Endothelial cell of umbilical vein (primary cell): ENCODE measurements at places on chromosomes 11 and 22. TPM values are rescaled to one million over a fixed set of nuclear protein-coding genes. Genes with fewer than 3 reads are reported as not detected.

DNA sequence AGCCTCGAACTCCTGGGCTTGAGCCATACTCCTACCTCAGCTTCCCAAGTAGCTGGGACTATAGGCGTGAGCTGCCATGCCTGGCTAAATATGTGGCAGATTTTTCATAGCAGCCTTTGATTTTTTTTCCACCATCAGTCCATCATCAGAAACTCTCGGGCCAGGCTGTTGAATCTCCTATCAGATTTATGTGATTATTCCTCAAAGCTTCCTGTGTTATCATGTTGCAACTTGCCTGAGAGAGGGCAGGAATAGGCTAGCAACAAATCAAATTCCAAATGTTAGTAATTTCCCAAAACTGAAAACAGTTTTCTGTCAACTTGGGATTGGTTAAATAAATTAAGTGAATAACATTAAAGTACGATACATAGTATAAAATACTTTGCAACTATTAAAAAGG is 3.4 kb downstream of the LRRC51 start:
- no peak overlapping the region for H3K4me3 ChIP-seq
- no peaks in the 10 kb centered on the region for H3K36me3 ChIP-seq
- H3K27me3 ChIP-seq: no peaks in the 10 kb centered on the region
- H3K27ac ChIP-seq: no peak overlapping the region
- no peak for DNase-seq

- H3K4me3 ChIP-seq: no peak overlapping the region
- peaks cover 2% of the 10 kb centered on the region for H3K4me1 ChIP-seq
- H3K27ac ChIP-seq: no peak overlapping the region
- H3K27me3 ChIP-seq: no peaks in the 10 kb centered on the region
These were observed 26.5 kb downstream of the KRTAP5-5 start for GRCh38 chr11:1656061-1656441.

- H3K4me1 ChIP-seq: no peaks in the 10 kb centered on the region
- peaks cover 6% of the 10 kb centered on the region for H3K36me3 ChIP-seq
- no peak for DNase-seq
These were observed 80.1 kb downstream of the EMSY start for GRCh38 chr11:76524919-76525318.

DNA sequence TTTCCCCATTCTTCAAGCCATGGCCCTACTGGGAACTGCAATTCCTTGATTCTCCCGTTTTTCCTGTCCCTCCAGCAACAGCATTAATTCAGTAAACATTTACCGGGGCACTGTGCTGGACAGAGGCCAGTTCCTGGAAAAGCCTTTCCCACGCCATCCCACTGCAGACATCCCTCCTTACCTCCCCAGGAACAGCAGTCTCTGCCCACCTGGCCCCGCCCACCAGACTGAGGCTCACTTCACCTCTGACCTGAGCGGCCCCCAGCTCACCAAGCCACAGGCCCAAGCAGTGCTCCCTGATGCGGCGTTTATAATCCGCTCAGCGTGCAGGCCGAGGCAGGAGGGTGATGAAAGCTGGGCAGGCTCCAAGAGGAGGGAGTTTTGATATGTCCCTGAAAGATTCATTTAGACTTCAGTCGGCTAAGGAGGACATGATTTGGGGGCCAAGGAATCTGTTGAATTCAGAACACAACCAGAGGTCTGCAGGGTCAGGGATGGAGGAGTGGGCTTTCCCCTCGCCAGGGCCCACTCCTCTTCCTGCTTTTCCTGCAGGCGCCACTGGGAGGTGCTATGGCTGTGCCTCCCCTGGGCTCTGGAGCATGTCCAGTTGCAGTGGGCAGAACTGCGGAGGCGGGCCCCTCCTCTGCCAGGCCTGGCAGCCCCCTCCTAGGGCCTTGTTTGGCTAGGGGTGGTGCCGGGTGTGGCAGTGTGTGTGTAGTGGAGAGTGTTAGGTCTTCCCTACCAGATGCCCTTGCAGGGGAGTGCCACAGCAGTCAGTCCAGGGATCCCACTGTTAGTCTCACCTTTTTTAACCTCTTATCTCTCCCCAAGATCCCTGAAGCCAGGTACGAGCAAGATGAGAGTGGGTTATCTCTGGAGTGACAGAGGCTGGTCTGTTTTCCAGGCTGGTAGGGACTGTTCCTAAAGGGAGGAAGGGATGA is 1.4 kb upstream of the TAGLN start:
- H3K27ac ChIP-seq: no peak overlapping the region
- H3K4me3 ChIP-seq: no peak overlapping the region
- no peaks in the 10 kb centered on the region for H3K27me3 ChIP-seq
- H3K36me3 ChIP-seq: peaks cover 3% of the 10 kb centered on the region

DNA sequence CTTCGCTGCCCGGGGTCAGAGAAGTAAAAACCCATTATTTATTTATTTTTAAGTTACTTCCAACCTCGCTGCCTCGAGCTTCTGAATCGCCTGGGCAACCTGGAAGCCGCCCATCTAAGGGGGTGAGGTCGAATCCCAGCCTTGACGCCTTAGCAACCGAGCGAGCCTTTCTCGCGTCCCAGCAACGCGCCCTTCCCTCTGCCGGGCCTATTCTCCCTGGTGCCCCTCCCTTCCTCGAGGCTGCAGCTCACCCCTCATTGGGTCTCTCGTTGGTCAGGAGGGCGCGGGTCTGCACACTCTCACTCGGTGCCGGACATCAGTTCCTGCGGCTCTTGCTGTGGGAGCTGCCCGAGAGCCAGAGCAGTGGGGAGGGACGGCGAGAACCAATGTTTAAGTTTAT is at the start of gene CCDC81:
Gene CCDC81 (plus strand): TSS at position 302 of the 400 bp plus-strand sequence. CDS start 277 bp downstream, outside the sequence.
- H3K27me3 ChIP-seq: no peaks in the 10 kb centered on the region
- peak within 1 kb of the TSS; percentile 48 for H3K4me3 ChIP-seq
- H3K27ac ChIP-seq: no peak within 1 kb of the TSS
- H3K4me1 ChIP-seq: peaks cover 20% of the 10 kb centered on the region
- no peaks in the 10 kb centered on the region for H3K36me3 ChIP-seq

DNA sequence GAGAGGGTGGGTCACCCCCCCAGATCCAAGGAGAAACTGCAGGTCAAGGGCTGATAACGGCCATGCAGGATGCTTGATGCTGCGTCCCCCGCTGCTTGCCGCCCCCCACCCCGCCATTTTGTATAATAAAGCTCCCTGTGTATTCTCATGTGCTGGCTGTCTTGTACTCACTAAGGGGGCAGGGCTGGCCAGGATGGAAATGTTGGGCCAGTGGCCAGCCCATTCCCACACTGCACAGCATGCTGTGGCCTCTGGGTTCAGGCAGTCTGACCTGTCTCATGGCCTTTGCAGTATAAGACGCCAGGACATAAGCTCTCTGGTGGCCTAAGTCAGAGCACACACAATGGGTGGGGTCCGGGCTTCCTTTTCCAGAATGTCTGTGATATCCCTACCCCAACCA is 421 bp upstream of the PRR33 start:
- no peak overlapping the region for H3K27ac ChIP-seq
- H3K4me1 ChIP-seq: no peaks in the 10 kb centered on the region
- H3K36me3 ChIP-seq: no peaks in the 10 kb centered on the region

The NPAS4 gene
- not detected in 2 replicates for total RNA-seq

The SLCO2B1 gene
- total RNA-seq: not detected in 2 replicates

DNA sequence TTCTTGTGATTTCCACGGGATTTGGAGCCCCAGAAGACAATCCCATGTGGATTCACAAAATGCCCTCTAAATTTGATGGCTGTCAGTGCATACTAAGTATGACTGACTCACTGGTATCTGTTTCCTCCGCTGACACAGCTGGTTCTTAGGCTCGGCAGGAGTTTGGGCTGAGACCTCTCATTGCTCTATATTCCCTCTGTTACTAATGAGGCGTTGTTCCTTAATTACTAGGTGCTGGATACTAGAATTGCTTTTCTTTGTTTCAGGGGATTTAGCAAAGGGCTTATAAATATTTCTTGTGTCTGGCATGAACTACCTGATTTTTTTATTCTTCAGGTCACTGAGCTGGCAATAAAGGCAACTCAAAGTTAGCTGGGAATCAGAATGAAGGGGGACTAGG is 53.2 kb upstream of the EHF start:
- H3K27ac ChIP-seq: no peak overlapping the region
- no peak for DNase-seq
- no peaks in the 10 kb centered on the region for H3K4me1 ChIP-seq
- H3K4me3 ChIP-seq: no peak overlapping the region

- no peaks in the 10 kb centered on the region for H3K4me1 ChIP-seq
- H3K27ac ChIP-seq: no peak overlapping the region
- H3K36me3 ChIP-seq: no peaks in the 10 kb centered on the region
- no peaks in the 10 kb centered on the region for H3K27me3 ChIP-seq
- no peak for DNase-seq
These were observed 907.7 kb downstream of the BRD1 start for GRCh38 chr22:48919851-48920589.

GRCh38 chr11:29802522-29802921 is 214.3 kb downstream of the KCNA4 start:
- no peaks in the 10 kb centered on the region for H3K4me1 ChIP-seq
- H3K36me3 ChIP-seq: no peaks in the 10 kb centered on the region
- no peak overlapping the region for H3K27ac ChIP-seq

DNA sequence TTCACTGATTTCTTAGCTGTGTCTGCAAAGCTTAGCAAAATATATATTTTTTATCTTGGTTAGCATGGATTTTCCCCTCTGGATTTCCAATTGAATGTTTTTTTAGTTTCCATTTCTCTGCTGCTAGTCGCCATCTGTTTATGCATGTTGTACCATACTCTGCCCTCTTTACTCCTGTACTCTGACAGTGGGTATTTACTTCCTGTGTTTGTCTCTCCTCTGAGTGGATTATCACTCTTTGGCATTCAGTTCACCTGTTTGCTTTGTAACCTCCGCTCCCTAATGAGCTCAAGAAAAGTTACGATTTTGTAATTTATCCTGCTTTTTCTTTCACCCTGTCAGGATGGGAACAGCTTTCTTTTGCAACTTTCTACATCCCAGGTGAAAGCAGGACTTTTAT is 59.1 kb downstream of the PDHX start:
- H3K36me3 ChIP-seq: peaks cover 5% of the 10 kb centered on the region
- no peak overlapping the region for H3K4me3 ChIP-seq
- H3K27ac ChIP-seq: peak overlapping the region; percentile 75
- H3K27me3 ChIP-seq: no peaks in the 10 kb centered on the region
- peaks cover 41% of the 10 kb centered on the region for H3K4me1 ChIP-seq

DNA sequence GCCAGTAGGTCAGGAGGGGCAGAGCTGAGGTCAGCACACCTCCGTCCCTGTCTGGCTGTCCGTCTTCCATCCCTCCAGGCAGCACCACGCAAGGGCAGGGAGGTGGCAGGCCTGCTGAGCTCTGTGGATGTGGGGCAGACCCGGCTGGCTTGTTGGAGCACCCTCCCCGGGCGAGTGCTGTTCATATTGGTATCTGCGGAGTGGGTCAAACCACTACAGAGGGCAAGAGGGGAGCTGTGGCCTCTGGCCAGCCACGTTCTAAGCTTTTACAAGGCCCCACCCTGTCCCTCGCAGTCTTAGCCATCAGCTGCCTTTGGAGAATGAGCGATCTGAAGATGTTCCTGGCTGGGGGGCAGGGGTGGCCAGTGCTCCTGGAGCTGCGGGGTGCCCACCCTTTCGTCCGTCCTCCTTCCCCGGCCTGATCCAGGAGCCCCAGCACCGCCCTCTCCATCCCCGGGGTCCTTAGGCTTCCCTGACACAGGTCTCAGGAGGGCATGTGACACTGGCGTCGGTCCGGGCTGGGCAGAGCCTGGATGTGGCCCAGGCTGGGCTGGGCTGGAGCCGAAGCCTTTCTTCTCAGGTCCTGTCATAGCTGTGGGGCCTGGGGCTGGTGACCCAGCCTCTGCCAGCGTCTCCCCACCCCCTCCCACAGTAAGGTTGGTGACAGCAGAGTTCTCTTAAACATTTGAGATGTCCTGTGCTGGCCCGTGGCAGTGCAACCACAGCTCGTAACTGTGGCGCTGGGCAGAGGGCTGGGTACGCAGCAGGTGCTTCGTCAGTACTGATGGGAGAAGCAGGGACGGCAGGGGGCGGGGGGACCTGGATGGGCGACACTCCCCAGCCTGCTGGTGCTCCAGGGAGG is 31.7 kb upstream of the GRAMD4 start:
- H3K4me1 ChIP-seq: no peaks in the 10 kb centered on the region
- H3K36me3 ChIP-seq: no peaks in the 10 kb centered on the region
- H3K4me3 ChIP-seq: no peak overlapping the region
- H3K27ac ChIP-seq: no peak overlapping the region
- no peaks in the 10 kb centered on the region for H3K27me3 ChIP-seq

The TCIRG1 gene
- 124 and 134 TPM in 2 replicates for total RNA-seq
